Stimulated activated CD8-positive, alpha-beta memory T cell treated with anti-CD3 and anti-CD28 coated beads, Interleukin-2, amount 100 ng/mL, for 48 hours (primary cell): ENCODE measurements at places on chromosomes 1 and 21.

DNA sequence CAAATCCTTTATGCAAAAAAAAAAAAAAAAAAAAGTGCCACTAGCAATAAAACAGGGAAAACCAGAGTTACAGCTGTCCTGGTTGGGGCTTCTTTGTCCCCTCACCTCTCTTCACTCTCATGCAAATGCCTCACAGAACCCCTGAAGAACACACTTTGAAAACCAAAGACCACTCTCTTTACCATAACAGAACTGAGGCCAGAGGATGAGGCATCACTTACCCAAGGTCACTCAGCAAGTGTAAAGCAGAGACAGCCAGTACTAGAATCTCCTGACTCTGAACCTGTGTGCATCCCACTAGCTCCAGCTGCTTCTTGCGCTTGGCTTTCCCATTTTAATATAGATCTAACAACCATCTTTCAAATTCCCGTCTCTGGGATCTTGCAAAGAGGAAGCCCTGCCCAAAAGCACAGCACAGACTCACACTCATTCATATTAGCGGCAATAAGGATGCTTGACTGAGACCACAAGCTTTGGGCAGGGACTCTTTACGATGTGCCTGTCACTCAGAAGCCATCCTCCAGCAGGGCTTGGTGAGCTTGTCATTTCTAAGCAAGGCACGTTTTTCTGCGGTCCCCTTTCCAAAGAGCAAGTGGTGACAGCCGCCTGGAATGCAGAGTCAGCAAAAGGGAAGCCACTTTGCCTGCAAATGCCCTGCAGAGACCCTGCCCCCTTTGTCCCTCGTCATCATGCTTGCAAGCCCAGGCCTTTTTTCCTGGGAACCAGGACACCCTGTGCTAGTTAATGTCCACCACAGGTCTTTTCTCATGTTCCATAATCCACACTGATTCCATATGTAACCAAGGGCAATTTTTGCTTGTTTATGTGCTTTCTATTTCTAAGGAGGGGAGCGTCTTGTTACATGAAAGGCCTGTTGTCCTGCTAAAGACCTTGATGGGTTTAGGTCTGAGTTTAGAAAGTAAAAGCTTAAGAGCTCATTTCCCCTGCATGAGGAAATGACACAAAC is 76.5 kb upstream of the NFIA start:
- DNase-seq, result no peak

DNA sequence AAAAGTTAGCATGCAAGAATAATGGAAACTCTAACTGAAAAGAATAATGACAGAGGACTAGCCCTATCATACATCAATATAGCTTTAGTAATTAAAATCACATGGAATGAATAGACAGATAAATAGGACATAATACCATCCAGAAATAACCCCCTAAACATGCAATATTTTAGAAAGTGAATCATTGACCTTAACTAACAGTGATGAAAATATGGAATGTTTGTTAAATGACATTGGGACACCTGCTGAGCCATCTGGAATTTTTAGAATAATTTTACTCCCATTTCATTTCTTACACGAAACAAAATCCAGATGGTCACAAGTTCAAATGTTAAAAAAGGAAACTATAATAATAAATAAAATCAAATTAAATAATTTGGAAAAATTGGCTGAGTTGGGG is 53.1 kb upstream of the FMO3 start:
- no peak for DNase-seq

DNA sequence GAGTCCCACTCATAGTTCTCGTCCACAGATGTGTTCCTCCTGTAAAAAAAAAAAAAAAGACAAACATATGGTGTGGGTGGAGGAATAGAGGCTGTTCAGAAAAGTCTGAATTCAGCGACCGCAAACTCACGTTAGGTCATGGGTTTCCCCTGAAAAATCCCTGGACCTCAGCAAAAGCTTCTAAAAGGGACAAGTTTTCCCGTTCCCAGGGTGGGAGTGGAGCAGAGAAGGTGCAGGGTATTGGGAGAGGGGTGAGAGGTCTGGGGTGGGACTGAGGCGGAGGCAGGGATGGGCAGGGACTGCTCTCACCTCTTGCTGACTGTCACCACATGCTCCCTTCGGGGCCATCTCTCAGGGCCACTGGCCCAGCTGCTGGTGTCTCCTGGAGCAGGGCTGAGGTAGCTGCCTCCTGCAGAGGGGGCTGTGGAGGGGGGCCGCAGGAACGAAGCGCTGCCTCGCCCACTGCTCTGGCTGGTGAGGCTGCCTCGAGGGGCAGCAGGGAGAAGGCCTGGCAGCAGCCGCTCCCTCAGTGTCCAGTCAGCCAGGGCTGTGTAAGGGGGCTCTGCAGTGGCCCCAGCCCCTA is 2.6 kb upstream of the TAGLN2 start:
- DNase-seq, result no peak

DNA sequence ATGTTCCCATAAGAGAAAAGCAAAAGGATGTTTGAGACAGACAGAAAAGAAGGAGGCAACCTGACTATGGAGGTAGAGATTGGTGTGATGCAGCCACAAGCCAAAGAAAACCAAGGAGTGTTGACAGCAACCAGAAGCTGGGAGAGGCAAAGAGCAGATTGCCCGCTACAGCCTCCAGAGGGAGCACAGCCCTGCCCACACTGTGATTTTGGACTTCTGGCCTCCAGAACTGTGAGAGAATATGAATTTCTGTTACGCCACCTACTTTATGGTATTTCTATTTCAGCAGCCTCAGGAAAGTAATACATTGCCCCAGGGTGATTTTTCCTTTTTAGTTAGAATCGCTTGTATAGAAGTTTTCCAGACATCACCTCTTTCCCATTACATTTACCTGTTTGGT is 28.4 kb downstream of the SLAMF6 start:
- no peak for DNase-seq

DNA sequence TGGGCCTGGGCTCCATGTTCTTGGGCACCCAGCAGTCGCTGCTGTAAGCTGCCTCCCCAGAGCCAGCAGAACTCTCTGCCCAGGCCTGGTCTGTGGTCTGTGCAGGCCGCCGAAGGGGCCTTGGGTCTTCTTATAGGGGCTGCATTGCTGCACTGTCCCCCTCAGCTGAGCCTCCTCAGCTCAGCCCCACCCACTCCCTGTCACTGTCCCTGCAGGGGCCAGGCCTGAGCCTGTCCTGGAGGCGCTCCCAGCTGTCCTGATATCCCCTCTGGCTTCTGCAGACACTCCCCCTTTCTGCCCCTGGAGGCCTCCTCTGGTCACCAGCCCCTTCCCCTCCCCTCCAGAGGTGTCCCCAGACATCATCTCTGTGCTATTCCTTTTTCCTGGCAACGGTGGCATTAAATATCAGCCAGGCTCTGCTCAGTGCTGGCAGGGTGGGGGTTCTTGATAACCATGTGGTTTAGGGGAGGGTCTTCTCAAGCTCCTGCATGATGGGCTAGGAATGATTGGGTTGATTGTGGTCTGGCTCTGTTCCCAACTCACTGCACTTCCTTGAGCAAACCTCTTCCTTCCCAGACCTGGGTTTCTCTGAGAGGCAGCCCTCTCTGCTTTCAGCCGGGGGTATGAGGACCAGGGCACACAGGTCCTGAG is 3.7 kb upstream of the FOXO6 start:
- no peak for DNase-seq

DNA sequence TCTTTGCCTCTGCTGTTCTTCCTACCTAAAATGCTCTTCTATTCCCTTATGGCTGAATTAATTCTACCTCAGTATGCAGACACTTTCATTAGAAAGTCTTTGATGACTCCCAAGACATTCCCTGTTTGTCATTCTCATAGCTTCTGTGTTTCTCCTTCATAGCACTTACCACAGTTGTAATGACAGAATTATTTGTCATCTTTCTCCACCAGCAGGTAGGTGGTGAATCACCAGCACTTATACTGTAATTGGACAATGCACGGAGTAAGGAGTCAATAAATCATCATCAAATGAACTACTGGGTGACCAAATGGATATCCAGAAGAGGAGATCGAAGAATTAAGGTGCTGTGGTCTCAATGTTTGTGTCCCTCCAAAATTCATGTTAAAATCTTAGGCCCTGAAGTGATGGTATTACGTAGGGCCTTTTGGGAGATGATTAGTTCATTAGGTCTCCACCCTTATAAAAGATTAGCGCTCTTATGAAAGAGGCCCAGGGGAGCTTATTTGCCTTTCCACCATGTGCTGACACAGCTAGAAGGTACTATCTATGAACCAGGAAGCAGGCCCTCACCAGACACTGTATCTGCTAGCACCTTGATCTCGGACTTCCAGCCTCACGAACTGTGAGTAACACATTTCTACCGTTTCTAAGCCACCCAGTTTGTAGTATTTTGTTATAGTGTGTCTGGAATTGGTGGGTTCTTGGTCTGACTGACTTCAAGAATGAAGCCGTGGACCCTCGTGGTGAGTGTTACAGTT is 2.4 kb upstream of the CCT8 start:
- DNase-seq, result no peak

DNA sequence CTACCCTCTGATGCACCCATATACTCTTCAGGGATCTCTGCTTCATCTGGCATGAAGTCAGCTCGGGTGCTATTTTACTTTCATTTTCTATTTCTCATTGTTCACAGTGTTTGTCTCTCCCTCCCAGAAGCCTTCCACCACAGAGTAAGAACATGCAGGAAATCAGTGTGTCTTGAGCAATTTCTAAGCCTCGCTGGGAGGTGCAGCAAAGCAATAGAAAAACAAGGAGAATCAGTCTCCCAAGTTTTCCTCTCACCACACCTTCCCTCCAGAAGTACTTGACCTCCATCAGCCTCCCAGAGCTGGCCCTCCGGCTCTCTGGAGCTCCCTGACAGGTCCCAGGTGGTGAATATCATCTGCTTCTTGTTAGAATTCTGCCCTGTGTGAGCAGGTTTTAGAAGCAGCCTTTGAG is 594.7 kb upstream of the CAMK1G start:
- no peak for DNase-seq

- DNase-seq, result no peak
Measured at GRCh38 chr1:203985044-203985443, 87.9 kb upstream of the SOX13 start.

GRCh38 chr1:203368624-203369451 is 17.9 kb upstream of the FMOD start:
- DNase-seq, result no peak

DNA sequence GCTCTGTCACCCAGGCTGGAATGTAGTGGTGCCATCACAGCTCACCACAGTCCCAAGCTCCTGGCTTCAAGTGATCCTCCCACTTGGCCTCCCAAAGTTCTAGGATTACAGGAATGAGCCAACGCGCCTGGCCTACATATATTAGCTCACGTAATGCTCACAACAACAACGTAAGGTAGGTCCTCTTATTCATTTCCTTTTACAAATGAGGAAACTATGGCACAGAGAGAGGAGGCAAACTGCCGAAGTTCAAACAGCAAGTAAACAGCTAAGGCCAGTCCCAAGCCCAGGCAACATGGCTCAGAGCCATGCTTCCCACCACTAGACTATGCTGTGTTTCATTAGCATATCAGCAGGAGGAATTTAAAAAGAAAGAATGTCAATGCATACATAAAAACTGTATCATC is 284.4 kb downstream of the VAV3 start:
- DNase-seq, result no peak

DNA sequence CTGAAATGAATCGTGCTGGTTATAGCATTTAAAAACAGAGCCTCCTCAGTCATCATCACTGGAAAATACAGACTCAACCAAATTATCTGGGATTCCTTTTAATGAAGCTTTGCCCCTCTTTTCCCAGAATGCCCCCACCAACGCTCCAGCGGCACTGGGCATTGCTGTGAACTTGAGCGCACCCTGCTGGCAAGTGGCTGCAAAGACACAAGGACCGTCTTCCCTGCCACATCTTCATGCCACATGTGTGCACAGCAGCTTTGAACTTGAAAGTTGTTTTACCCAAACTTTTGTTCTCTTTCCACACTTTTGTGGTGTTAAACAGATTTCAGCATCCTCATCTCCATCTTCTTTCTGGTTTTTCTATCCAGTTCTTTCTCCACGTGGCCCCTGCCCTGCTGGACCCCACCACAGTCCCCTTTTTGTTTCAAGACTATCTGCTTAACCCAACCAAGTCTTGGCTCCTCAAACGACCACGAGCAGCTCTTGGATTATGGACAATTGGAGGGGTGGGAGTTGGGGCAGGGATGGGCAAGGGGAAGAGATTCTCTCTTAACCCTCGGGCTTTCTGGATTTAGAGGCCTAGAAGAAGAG is 12.8 kb upstream of the LMX1A start:
- peak; percentile 32 for DNase-seq

- no peak for DNase-seq
Measured at GRCh38 chr1:30948278-30948677, 39.7 kb upstream of the SDC3 start.

- DNase-seq, result no peak
Measured at GRCh38 chr1:54375712-54376429, 30.3 kb downstream of the SSBP3 start.

GRCh38 chr1:218525451-218526197 is 180.5 kb downstream of the TGFB2 start:
- DNase-seq, result no peak

DNA sequence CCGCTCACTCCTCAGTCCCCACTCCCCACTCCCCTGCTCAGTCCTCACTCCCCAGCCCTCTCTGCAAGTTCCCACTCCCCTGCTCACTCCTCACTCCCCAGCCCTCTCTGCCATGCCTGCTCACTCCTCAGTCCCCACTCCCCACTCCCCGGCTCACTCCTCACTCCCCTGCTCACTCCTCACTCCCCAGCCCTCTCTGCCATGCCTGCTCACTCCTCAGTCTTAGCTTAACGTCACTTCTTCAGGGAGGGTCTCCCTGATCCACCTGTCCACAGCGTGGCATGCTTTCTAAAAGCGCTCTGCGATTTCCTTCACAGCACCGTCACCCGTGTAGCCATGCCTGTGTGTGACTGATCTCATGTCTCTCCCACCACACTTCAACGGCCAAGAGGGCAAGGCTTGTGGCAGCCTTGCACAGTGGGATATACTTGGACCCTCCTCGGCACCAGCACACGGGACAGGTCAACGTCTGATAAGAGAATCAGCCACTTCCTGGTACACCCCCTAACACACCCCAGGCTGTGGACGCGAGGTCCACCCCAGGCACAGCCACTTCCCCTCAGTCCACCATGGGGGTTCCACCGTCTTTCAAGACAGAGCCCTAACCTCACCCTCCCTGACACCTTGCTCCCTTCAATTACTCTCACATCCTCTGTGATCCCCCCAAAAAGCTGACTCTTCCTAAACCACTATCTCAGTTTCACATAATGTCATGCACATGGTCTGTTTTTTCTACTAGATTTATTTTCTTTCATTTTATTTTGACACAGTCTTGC is 14.0 kb downstream of the PRDM15 start:
- no peak for DNase-seq

GRCh38 chr1:150764617-150765101 is 919 bp downstream of the CTSS start:
- no peak for DNase-seq

DNA sequence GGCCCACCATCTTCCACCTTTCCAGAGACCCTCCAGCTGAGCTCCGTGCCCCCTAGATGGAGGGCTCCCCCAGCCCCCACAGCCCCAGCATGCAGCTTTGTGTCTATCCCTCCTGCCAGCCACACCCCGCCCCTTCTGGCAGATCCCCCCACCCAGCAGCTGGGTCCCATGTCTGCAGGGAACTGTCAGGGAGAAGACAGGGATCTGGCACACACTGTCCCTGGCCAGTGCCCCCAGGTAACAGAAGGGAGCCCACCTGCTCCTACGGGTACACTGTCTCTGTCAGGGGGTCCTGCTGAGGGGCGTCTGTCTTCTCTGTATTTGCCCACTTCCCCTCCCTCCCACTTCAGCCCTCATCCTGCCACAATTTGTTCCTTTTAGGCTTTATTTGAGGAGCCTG is 11.2 kb upstream of the KIF21B start:
- DNase-seq, result no peak

GRCh38 chr21:31278511-31279130 is 65.4 kb downstream of the TIAM1 start:
- no peak for DNase-seq

- no peak for DNase-seq
Measured at GRCh38 chr1:203072911-203073310, 12.9 kb downstream of the MYOG start.

- DNase-seq, result no peak
Measured at GRCh38 chr1:187110351-187110750, 281.6 kb downstream of the PLA2G4A start.
